ENCODE measurements at places on chromosomes 5 and 9. TPM values are rescaled to one million over a fixed set of nuclear protein-coding genes. Genes with fewer than 3 reads are reported as not detected.

The PKD2L2 gene
- total RNA-seq = not detected

The ADRB2 gene
- 4.3 TPM for total RNA-seq

DNA sequence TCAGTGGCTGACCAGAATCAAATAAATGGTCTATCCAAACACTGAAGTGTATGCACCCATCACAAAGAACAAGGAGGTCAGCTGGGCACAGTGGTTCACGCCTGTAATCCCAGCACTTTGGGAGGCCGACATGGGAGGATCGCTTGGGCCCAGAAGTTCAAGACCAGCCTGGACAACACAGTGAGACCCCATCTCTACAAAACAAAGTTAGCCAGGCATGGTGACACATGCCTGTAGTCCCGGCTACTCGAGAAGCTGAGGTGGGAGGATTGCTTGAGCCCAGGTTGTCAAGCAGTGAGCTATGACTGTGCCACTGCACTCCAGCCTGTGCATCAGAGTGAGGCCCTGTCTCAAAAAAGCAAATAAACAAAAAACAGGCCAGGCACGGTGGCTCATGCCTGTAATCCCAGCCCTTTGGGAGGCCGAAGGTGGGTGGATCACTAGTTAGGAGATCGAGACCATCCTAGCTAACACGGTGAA, 40.5 kb downstream of the SEMA4D start:
- no peaks in the 10 kb centered on the region for H3K27me3 ChIP-seq
- peaks cover 3% of the 10 kb centered on the region for H3K36me3 ChIP-seq
- DNase-seq = no peak
- no peak overlapping the region for H3K4me3 ChIP-seq

GRCh38 chr5:135242021-135242865, 156.8 kb downstream of the MACROH2A1 start:
- H3K27ac ChIP-seq = peak overlapping the region; percentile 69
- no peak overlapping the region for H3K4me3 ChIP-seq
- no peaks in the 10 kb centered on the region for H3K27me3 ChIP-seq
- H3K36me3 ChIP-seq = no peaks in the 10 kb centered on the region
- no peaks in the 10 kb centered on the region for H3K4me1 ChIP-seq
- DNase-seq = peak; percentile 48

DNA sequence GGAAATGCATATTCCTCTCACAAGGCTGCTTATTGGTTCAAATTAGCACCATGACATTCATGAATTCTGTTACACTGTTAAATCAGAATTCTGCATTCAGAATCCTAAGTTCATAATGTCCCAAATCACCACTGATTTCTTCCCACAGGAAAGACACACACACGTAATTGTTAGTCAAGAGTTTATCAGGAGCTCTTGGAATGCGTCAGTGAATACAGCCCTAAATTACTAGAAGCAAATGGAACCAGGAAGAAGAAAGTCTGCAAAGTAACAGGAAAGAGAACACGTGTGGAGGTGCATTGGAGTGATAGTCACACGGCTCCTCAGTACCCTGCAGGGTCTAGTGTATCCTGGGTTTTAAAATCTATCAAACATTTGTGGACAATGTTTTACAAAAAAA, 110.2 kb downstream of the ANXA2R start:
- no peak overlapping the region for H3K4me3 ChIP-seq
- H3K27ac ChIP-seq = no peak overlapping the region
- DNase-seq = no peak
